Cerebellar cortex (tissue), 1 donor: ENCODE measurements at places on chromosomes 3 and 15.

DNA sequence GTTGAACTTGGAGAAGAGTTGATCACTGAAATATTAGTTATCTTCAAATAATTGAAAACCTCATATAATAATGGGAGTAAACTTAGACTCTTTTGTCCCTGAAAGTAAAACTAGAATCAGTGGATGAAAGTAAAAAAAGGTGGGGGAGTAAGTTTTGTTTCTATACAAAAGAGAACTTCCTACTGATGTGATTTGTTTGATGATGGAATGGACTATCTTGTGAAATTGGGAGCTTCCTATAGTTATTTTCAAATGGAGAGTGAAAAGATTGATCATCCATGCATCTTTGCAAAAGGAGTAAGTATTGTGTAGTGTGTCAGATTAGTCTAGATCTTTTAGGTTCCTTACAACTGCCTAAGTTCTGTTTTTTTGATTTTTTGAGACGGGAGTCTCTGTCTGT is 28.4 kb downstream of the SPRED1 start:
- no peak for DNase-seq

- DNase-seq, result peak; percentile 16
These were observed 1161.4 kb downstream of the IGSF11 start for GRCh38 chr3:117873249-117873600.

DNA sequence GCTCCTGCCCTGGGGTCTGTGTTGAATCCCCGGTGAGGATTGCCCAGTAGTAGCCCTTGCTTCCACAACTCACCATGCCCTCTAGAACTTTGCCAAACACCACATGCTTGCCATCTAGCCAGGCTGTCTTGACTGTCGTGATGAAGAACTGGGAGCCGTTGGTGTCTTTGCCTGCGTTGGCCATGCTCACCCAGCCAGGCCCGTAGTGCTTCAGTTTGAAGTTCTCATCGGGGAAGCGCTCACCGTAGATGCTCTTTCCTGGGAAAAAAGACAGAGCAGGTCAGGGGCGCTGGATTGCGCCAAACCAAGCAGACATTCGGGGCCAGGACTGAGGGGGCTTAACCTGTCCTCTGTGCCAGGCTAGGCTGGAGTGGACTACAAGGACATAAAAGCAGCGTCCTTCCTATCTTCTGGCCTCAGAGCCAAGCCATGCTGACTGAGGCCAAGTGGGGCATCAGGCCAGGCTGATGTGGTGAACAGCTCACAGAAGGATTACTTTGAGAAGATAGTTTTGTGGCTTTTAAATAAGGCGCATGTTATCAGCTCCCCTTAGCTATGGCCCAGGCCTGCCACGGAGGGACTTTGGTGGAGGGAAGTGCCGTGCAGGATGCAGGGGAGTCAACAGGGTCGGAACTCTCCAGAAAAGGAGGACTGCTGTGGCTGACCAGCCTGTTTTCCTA is 5.3 kb downstream of the SNX22 start:
- no peak for DNase-seq

GRCh38 chr3:188239577-188239976 is 85.6 kb downstream of the LPP start:
- no peak for DNase-seq

DNA sequence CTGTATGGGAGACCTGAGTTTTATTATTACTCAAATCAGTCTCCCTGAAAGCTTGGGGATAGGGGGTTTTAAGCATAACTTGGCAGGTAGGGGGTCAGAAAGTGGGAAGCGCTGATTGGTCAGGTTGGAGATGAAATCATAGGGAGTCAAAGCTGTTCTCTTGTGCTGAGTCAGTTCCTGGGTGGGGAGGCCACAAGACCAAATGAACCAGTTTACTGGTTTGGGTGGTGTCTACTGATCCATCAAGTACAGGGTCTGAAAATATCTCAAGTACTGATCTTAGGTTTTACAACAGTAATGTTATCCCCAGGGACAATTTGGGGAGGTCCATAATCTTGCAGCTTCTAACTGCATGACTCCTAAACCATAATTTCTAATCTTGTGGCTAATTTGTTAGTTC is 17.8 kb upstream of the IQCF6 start:
- no peak for DNase-seq

- DNase-seq, result no peak
These were observed 4.4 kb downstream of the LAMP3 start for GRCh38 chr3:183158113-183158512.

DNA sequence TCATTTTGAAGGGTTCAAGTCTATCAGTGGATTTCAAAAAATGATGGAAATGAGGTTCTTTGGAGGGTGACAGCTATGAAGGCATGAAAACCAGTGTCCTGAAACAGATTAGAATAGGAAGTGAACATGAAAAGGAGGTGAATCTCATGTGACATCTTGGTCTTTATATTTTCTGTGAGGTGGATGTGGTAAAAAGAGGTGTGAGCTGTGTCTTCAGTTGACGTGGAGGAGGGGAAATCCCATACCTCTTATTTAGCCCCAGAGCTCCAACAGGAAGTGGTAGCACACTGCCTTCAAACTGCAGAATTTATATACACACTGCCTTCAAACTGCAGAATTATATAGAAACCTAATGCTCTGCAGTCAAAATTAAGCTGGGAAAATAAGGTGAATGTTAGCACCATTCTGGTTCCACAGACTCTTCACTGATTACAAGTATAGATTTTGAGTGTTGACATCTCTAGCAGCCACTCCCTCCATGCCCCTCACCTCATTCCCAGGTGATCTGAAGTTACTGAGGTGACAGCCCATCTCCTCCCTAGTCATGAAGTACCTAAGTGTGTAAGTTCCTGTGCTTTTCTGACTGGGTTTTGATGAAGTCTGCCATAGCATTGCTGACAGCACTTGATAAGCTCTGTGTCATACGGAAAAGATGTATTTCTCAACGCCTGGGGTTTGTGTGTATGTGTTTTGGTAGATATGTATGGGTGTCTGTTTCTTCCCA is 2.7 kb downstream of the RAB8B start:
- no peak for DNase-seq

GRCh38 chr3:50303013-50303815 is at the start of gene HYAL1:
TSS of gene HYAL1 (minus strand) at chr3:50303574. CDS start at chr3:50302956, 618 bp downstream.
- peak; percentile 66 for DNase-seq

DNA sequence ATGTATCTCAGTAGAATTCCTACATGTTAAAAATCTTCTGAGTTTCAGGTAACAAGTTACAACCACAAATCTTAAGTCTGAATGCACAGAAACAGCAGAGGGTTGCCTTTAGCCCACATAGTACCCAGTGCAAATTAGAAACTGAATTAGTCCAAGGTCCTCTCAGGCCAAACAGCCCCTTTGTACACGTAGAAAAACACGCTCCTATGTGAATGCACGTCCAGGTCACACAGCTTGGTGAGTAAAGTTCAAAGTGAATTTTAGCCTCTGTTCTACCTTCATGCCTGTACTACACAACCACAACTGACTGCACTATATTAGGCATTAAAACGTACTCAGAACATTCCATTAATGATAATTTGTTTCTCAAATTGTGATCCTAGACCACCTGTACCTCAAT is 46.3 kb downstream of the GYG1 start:
- no peak for DNase-seq

DNA sequence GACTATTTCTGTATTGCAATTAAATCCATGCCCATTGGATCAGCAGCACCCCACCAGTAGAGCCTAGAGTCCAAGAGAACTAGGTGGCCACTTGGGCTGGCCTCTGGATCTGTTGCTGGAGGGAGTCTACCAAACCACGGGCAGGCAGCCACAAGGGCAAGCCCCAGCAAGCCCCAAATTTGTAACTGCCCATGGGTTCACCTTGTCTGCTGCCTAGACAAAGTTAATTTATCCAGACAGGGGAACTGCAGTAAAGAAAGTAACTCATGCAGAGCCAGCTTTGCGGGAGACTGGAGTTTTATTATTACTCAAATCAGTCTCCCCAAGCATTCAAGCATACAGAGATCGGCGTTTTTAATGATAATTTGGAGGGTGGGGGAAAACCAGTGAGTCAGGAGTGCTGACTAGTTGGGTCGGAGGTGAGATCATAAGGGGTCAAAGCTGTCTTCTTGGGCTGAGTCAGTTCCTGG is 74.0 kb upstream of the TERB2 start:
- DNase-seq, result no peak

DNA sequence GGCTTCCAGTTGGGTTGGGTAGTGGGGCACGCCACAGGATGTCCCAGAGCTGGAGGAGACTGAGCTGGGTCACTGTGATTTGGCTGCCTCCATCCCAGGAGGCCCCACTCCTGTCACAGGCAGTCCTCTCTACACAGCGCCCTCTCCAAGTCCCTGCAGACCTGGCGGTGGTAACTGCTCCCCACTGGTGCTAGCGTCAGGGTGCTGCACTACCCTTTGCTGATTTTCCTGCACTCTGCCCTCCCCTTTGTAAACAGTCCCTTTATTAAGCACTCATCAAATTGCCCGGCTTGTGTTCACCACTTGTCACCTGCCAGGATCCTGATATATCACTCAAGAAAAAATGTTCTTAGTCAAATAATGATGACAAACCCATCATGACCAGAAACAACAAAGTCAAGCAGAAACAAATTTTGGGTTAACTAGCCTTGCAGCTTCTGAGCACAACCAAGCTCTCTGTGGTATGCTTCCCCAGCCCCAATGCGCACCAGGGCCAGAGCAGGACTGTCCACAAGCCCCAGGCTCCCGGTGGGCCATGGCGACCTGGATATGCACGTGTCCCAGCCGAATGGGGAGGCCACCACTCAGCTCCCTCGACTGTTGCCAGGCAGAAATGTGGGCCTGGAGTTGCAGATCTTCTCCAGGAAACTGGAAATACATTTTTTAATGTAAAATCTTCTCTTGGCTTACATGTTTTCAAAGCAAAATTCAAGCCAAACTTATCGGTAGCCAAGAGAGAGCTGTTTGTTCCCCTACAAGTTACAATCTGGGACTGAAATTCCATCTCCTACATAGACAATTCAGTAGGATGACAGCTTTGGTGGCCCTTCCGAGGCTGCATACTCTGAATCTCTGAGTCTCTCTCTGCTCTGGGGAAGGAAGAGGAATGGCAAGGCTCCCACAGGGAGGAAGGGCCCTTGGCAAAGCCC is 24.5 kb downstream of the MEGF11 start:
- DNase-seq, result no peak

- DNase-seq, result no peak
These were observed 10.0 kb downstream of the HEXA start for GRCh38 chr15:72365844-72366243.

DNA sequence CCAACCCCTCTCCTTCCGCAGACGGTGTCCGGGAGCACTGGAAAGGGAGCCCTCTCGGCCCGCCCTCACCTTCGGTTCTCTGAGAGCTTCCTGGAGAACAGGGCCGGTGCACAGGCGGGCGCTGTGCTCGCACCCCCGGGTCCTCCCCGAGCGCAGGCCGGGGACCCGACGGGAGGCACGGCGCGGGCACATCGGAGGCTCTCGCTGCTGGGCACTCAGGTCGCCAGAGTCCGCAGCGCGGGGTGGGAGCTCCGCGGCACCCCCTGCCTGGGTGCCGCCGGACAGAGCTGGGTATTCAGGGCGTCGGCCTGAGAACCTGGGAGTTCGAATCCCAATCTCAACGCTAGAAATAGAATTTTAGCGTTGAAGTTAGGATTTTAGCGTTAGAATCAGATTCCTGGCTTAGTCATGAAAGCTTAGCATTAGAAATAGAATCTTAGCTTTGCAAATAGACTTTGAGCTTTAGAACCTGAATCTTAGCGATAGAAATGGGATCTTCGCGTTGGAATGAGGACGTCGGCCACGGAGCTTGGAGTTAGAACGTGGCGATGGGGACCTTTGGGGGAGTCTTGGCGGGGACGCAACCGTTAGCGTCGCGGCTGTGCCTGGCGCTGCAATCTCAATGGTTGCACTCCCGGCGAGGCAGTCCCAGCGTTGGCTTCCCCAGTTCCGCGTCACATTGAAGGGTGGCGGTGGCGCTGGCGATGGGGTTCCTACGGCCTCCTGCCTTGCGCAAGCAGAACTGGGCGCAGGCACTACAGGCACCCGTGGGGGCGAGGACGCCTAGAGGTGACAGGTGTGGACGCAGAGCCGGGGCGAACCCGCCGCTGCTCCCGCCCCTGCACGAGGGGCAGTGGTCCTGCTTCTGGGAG is 549 bp downstream of the TRH start:
- DNase-seq, result no peak

DNA sequence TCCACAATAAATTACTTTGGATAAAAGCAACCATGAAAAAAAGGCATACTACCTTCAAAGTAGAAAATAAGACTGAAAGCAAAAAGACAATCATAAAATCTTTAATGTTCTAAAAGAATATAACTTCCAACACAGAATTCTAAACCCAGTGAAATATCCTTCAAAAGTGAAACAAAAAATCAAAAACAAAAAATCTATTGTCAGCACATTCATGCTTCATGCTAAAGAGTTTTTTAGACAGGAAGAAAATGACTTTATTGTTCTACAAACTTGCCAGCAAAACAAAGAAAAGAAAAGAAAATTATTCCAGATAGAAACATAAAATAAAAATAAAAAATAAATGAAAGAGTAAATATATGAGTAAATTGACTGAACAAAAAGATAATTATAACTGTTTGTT is 134.9 kb downstream of the EFHB start:
- DNase-seq, result no peak

DNA sequence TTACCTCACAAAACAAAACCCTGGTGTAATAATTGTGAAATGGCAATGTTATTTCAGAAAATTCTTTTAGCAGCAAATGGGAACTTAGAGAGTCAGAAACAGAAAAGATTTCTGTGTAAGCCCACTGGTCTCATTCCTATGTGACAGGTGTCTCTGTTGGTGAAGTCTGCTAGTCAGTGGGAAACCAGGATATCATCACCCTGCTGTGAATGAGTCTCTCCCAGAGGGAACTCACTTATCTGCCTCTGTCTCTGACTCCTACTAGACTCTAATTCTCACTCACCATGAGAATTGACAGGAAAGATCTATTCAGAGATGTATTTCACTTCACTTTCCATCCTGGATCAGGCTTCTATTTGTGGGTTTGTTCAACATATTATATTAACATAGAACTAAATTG is 266.0 kb downstream of the EPHA3 start:
- no peak for DNase-seq

GRCh38 chr15:58283302-58283701 is 145.1 kb downstream of the AQP9 start:
- DNase-seq, result no peak

DNA sequence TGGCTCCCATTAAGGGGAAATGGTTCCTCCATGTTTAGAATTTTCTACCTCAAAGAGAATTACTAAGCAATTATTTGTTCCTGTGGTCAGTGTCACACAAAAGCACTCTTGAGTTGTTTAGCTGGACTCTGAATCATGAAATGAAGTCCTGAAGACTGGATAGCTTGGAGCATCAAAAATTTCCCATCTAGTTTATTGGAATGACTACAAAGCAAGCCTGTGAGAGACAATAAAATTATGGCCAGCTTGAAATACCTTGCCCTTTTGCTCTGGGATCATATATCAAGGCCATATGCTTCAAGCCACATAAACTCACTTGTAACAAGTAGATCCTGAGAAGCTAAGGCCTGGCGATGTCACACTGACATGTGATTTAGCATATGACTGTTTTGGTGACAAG is 292.3 kb downstream of the TIGIT start:
- DNase-seq, result no peak

DNA sequence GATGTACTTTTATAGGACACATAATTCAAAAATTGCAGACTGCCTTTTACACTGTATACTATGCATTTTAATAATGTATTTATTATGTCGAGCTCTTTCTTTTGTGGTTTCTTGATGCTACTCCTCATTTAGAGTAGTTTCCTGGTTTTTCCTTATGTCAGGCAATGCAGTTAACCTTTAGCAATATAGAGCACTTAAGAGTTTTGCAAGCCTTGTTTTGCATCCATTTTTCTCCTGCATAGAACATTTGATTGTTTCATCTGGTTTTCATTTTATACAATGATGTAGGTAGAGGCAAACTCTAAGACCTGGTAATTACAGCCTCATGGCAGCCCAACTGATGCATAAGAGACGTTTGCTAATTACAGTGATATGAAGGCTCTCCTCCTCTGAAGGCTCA is 86.3 kb downstream of the PDZRN3 start:
- no peak for DNase-seq

- DNase-seq, result no peak
These were observed 32.5 kb upstream of the TP63 start for GRCh38 chr3:189598530-189599225.
